Psoas muscle (tissue), 8 donors: ENCODE measurements at places on chromosomes 16 and 17.
A peak's percentile ranks its signal among the peaks of the same experiment; 100 is the strongest.

- no peak for DNase-seq
Observed at GRCh38 chr16:57944970-57945739, 25.8 kb downstream of the CNGB1 start.

GRCh38 chr17:59038734-59039133 is 67.9 kb downstream of the TRIM37 start:
- DNase-seq: no peak

DNA sequence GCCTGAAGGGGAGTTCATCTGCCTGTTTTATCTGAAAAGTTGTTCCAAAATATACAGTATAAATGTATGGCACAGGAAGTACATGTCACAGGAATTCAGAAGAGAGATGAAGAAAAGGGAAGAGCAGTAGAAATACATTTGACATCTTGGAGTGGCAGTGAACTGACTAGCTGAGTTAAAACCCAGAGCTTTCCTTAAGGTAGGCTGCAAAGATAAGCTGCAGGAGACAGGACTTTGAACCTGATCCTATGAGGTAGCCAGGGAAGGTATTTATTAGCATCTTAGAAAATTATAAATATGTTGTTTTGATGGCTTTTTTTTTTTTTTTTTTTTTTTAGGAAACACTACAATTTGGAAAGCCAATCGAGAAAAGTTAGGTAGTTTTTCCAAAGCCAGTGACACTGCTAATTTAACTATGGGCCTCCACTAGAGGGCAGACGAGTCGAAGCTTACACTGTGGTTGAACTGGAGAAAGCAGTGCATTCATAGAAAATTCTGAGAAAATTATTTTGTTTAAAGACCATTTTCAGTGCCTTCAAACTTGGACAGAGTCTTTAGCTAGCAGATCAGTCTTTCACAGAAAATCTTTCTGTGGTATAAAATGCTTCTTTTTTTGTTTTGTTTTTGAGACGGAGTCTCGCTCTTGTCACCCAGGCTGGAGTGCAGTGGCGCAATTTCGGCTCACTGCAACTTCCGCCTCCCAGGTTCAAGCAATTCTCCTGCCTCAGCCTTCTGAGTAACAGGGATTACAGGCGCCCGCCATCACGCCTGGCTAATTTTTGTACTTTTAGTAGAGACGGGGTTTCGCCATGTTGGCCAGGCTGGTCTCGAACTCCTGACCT is 122.3 kb downstream of the SSH2 start:
- peak; percentile 56 for DNase-seq

GRCh38 chr17:17739388-17740066 is 58.3 kb downstream of the RAI1 start:
- no peak for DNase-seq

DNA sequence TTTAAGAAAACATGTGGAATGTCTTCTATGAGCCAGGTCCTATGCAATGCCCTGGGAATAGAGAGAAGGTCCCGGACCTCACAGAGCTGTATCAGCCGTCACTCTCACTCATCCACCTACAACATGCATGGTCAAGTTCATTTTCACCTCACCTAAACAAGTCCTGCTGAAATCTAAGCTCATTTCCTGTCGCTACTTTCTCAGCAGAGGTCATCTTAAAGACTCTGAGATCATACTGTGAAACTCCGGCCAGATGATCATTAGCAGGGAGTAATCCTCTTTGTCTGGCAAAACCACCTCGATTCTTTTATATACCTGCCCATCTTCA is 66.2 kb upstream of the LYRM9 start:
- no peak for DNase-seq

GRCh38 chr17:64614266-64615027 is 47.7 kb downstream of the SMURF2 start:
- DNase-seq: no peak

GRCh38 chr16:73768786-73769203 is 527.8 kb upstream of the PSMD7 start:
- no peak for DNase-seq

GRCh38 chr17:2940352-2940751 is 123.1 kb downstream of the OR1D5 start:
- DNase-seq: peak; percentile 79

DNA sequence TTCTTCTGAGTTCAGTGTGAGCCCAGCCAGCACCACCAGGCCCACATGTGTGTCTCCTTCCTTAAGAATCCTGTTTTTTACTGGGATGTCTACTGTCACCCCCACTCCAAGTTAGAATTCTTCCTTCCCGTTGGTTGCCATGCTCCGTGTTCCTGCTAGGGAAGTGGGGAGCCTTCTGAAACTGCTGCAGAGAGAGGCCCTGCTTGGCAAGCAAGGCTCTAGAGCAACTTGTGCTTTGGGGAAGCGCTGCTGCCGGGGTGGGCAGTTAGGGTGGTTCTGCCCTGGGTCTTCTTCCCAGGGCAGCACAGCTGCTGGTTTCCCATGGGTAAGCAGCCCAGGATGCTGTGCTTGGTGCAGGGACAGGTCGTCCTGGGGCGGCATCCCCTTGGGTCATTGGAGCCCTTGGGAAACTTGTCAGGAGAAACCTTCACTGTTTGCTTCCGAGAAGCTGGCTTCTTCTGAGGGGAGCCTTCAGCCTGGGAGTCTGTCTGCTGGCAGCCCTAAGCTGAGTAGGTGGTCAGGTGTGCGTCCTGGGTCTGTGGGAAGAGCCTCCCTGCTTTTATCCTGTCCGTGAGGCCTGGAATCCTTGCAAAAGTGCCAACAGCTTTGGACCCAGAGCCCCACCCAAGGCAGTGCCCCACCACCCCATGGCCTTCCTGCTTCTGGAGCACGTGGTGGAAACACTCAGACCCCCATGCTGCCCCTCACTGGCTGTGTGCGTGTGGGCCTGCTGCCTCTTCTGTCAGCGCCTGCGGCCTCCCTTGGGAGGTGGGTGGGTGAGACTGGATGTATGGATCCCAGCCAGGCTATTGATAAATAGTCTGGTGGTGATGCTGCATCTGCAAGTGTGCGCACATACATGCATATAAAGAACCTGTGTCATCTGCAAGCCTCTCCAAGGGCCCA is 71.8 kb downstream of the PLD6 start:
- DNase-seq: peak; percentile 44

DNA sequence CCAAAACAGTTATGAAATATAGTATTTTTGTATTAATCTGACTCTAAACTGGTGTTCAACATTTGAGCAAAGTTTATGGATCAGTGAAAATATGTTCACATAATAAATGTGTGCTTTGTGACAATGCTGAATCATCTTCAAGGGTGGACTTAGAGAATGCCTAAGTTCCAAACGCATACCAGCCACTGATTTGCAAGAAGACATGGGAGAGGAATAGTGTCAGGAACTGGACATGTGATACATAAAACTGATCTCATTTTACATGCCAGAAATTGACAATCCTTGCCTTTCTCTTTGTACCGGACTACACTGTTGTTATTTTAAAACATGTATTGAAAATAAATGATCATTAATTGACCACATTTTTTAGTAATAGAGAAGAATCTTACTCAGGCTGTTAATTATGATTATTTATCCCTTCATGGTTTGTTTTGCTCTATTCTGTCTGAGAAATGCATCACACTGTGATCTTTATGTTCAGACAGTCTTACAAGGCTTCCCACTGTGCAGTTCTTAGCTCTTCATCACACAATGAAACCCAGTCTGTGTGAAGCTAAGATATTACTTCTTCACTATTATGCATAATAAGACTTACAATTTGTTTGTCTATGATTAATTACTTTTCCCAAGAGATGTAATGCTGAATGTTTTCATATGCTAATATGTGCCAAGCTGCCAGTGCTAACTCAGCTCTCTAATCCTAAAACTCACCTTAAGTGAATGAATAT is 1180.6 kb upstream of the CDH8 start:
- no peak for DNase-seq

DNA sequence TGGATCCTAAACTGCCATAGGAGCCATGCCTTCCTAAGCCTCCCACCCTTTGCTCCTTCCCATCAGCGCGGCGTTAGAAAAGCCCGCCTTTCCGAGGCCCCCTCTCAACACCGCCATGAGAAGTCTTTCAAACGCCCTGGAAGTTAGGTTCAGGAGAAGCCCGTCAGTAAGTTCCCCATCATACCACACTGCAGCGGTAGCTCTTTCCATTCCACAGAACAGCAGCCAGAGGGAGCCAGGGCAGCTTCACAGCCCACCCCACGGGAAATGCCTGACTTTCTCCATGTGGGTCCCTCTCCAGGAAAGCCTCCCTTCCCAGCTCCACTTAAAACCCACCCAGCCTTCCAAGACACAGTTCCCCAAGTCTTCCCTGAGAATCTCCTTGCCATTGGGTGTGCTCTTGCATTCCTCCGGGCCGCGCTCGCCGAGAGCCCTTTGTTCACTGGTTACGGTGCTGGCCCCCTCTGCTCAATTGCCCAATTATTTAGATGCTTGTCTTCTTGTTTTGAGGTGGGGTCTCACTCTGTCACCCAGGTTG is 28.7 kb downstream of the KIAA0513 start:
- no peak for DNase-seq

- DNase-seq: no peak
Observed at GRCh38 chr17:76500074-76500746, 1.0 kb downstream of the RHBDF2 start.

DNA sequence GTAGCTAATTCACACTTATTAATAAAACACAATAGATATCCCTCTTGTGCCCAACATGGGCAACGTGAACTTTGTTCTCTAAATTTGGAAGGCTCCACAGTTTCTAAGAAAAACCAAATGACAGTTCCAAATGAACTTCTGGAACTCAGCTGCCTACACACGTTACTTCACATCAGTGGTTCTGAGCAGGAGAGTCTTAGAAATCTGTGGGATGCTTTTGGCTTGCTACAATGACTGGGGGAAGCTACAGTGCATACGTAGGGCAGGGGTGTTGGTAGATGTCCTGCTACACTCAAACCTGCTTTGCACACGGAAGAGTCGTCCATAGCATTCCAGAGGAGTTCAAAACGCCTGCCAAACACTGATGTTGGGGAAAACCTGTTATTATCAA is 8.0 kb downstream of the TXNDC11 start:
- DNase-seq: no peak

DNA sequence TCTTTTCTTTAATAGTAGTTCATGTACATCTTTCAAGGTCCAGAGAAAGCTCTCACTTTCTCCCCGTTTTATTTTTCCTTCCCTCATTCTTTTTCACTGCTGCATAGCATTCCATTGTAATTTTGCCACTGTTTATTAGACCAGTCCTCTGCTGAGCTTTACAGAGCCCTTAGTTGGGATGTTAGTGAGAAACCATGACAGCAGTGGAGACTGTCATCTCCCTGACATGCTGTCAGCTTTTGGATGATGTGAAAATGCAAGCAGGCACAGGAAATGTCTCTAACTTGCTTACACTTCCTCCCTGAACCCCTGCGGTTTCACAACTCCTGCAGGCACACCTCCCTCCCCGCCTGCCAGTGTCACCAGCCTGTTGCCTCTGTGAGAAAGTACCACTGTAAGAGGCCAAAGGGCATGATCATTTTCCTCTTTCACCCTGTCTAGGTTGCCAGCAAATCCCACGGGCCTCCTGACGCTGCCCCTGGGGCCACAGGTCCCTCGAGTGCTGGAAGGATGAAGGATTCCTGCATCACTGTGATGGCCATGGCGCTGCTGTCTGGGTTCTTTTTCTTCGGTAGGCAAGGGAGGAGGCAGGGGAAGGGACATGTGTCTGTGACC is at the start of gene ITGAL:
ITGAL (plus strand) TSS at position 415 of the 615 bp plus-strand sequence; CDS start at position 511, 96 bp downstream.
- DNase-seq: peak; percentile 32

GRCh38 chr17:7982666-7983065 is 19.7 kb upstream of the GUCY2D start:
- no peak for DNase-seq

DNA sequence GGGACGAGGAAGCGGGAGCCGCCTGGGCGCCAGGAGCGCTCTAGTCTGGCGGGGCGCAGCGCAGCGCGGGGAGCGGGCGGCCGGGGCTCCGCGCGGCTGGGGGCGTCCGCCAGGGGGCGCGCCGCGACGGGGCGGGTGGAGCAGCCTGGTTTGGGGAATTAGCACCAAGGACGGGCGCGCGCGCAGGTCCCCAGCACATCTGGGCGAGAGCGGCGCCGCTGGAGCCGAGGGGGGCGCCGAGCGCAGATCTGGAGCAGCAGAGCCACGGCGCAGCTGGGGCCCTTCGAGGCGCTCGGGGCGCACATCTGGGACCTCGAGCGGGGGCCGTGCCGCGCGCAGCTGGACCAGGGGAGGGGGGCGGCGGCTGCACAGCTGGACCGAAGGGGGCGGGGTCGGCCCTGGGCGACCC is at the start of gene NXPH3:
NXPH3 (plus strand) TSS at position 193 of the 409 bp plus-strand sequence. CDS start 349 bp downstream, outside the sequence.
- DNase-seq: peak; percentile 75

DNA sequence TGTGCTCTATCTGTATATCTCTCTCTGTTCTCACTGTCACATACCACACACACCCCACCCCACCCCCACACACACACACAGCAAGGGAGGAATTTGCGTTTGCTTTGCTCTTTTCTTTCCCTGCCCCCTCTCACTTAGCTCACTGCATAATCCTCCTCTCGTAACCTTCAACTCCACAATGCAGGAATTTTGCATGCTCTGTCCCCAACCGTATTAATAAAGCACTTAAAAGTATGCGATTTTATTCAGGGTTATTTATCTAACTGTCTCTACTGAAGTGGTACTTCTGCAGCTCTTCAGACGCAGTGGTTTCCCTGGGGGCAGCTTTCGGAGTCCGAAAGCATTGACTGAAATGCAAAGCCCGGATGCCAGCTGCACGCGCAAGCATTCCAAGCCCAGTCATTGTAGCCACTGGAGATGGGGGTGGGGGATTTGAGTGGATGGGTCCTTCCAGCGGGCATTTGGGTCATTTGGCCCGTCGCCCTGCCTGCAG is 105.4 kb upstream of the RBFOX1 start:
- no peak for DNase-seq

- DNase-seq: peak; percentile 70
Observed at GRCh38 chr16:84286578-84287240, 8.0 kb upstream of the WFDC1 start.

DNA sequence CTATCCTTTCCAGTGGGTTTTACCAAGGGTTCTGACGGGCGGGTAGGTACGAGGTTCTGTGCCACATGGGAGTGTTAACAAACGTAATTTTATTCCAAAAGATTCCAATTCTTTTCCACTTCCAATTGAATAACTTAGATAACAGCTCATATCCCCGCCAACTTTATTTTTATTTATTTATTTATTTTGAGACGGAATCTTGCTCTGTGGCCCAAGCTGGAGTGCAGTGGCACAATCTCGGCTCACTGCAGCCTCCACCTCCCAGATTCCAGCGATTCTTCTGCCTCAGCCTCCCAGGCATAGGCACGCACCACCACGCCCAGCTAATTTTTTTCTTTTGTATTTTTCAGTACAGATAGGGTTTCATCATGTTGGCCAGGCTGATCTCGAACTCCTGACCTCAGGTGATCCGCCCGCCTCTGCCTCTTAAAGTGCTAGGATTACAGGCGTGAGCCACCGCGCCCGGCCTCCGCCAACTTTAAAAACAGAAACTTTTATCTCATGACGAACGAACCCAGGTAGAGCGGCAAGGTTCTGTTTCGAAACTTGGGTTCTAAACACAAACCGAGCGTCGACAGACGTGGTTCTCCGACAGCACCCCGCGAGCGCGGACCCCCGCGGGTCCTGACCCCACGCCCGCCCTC is 613 bp downstream of the ECI1 start:
- no peak for DNase-seq

DNA sequence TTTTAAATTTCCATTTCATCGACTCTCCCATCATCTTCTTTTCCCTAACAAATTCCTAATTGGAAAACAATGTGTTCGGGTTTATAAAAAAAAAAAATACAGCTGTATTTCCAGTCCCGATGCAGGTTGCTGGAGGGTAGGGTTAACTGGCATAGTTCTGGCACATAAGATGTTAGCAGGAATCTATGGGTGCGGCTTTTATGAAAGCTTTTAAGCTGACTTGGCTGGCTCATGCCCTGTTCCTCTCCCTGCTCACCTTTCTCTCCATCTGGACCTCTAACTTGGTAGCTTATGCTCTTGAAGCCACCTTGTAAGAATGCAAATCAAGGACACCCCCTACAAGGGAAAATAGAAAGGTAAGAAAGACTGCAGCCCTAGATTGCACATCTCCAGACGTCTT is 33.2 kb upstream of the KCNJ2 start:
- DNase-seq: no peak
